ENCODE measurements at places on chromosomes 6 and 20. TPM values are rescaled to one million over a fixed set of nuclear protein-coding genes. Genes with fewer than 3 reads are reported as not detected.

The LY86 gene
- total RNA-seq: 1.9 TPM

The SLPI gene
- 1.3 TPM for total RNA-seq

The TREM2 gene
- total RNA-seq: 1.1 TPM

The CD93 gene
- total RNA-seq: 40.3 TPM

The PRPH2 gene
- total RNA-seq: 0.70 TPM

The CDSN gene
- not detected for total RNA-seq

The XRN2 gene
- 33.4 TPM for total RNA-seq

The SSTR4 gene
- total RNA-seq: not detected

The PI3 gene
- 0.62 TPM for total RNA-seq

The NCOA5 gene
- total RNA-seq: 12.3 TPM

The DEFB119 gene
- total RNA-seq: not detected

- no peak for DNase-seq
Observed at GRCh38 chr6:7673063-7673536, 52.8 kb upstream of the BMP6 start.

GRCh38 chr6:141878686-141879085, 254.0 kb upstream of the GJE1 start:
- no peak for DNase-seq

GRCh38 chr20:38685853-38686473, 38.3 kb upstream of the SLC32A1 start:
- no peak for DNase-seq

DNA sequence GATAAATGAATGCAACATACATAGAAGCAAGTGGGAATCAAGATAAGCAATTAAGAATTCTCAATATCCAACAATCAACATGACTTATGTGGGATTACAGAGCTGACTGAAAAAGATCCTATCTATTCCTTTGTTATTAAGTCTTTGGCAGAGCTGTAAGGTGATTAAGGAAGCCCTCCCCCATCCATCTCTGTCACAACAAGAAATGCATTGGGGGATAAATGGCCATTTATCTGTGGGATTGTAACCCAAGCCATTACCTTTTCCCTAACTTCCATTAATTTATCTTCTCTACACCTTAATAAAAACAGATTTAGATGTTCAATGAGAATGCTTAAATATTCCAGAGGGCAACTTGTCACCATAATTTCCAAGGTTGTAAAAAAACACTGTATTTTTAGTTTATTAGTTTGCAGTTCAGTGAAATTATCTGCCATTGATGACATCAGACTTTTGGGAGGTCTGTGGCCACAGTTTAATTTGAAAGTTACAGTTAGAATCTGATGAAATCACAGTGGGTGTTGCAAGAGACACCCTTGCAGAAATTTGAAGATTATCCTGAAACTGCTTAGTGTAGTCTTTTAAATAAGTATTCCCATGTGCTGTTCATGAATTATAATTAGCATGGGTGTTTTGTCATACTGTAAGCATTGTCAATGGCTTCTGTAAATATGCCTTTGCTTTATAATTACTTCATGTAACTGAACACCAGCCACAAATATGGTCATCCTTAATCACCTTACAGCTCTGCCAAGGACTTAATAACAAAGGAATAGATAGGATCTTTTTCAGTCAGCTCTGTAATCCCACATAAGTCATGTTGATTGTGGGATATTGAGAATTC, 49.4 kb upstream of the FYN start:
- no peak for DNase-seq

DNA sequence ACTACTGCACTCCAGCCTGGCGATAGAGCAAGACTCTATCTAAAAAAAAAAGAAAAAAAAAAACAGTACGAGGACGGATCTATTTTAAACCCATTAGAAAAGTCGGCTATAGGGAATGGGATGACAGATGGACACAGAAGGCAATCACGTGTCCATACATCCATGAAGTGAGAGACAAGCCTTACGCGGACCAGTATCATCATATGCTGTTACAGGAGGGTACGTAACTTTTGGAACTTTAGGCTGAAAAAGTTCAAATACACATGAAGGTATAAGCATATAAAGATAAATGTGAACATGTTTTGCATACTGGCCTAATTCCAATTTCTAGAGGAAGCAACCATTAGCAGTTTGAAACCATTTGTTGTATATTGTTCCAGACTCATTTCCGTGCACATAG, 109.8 kb upstream of the EXOC2 start:
- no peak for DNase-seq

DNA sequence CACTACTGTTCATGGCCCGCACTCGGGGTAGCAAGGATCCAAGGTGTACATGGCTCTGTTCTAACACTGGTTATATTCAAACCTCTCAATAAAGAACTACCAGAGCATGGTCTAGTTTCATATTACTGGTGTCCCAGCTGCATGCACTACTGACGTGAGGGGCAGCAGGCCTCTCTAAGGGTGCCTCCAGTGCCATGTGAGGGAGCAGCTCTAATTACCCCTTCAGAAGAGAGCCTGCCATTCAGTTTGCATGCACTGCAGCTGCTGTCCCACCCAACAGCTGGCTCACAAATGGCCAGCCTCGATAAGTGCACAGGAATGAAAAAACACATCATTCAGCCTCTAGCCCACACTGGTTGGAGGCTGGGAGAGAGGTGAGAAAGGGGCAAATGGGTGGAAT, 85.2 kb downstream of the SMLR1 start:
- no peak for DNase-seq

- no peak for DNase-seq
Observed at GRCh38 chr20:44502968-44503367, 18.9 kb downstream of the SERINC3 start.

GRCh38 chr6:159959976-159960384, 8.9 kb upstream of the IGF2R start:
- DNase-seq: no peak

DNA sequence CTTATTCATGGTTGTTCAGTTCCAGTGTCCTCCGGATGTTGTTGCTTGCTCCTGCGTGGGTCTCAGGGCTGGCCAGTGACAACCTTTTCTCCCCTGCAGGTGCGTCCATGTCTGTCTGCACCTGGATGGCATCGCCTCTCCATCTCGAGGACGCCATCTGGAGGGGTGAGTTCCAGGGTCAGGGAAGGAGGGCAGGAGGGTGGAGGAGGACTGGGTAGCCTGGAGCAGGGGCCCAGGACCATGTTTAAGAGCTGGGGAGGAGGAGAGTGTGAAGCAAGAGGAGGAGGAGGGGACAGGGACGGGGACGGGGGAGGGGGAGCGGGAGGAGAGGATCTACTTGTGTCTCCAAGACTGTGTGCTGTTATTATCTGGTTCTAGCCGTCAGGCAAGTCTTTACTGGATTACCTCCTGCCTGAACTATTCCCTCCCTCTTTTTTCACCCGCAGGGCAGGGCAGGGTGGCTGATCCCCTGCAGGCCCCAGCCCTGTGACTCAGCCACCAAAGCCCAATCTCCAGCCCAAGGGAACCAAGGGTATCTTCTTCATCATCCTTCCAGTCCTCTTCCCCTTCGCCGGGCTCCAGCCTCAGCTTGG, 32.2 kb upstream of the TULP1 start:
- DNase-seq: no peak

GRCh38 chr6:14673201-14673600, 555.6 kb downstream of the CD83 start:
- no peak for DNase-seq

DNA sequence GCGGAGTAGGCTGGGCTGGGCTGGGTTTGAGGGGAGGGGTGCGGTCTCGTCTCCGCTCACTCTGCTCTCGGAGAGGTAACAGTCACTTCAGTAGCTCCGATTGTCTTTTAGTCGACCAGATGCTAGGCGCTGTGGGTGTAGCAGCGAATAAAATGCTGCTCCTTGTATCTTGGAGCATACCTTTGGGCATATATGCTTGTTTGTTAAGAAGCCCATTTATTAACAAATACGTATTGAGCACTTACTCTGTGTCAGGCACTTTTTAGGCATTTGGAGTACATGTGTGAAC, 545 bp downstream of the ACTR5 start:
- no peak for DNase-seq

- no peak for DNase-seq
Observed at GRCh38 chr6:37783025-37783855, 36.3 kb upstream of the ZFAND3 start.

- no peak for DNase-seq
Observed at GRCh38 chr6:43779852-43780236, 9.8 kb downstream of the VEGFA start.

DNA sequence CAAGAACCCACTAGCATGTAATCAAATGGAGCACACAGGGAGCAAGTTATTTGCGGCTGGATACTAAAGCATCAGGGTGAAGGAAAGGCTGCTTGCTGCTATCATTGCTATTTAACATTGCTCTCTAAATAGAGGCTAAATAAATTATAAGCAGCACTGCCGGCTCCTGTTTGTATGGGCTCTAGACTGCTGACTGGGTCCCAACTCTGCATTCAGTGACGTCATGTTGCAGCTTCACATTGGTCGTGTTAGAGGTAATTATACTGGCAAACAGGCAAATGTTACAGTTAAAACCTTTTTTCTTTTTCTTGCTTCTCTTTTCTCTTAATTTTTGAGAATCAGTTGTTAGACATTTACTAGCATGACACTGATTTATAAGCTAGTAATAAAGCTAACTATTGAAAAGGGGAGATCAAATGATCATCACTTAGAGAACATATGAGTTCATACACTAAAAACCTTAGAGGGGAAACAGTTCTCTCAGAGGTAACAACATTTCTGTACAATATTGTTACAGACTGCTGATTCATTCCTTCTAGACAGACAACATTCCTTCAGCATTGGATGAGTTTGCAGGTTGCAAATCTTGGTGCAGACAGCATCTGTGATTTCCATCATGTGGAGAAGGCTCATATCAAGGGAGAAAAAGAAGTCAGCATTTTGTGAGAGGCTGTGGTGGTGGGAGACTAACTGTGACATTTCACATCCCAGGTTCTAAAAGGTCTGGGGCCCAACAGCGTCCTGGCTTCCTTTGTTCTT, 15.9 kb downstream of the RFPL4B start:
- no peak for DNase-seq

- DNase-seq: no peak
Observed at GRCh38 chr20:19096843-19097242, 115.6 kb upstream of the SLC24A3 start.

DNA sequence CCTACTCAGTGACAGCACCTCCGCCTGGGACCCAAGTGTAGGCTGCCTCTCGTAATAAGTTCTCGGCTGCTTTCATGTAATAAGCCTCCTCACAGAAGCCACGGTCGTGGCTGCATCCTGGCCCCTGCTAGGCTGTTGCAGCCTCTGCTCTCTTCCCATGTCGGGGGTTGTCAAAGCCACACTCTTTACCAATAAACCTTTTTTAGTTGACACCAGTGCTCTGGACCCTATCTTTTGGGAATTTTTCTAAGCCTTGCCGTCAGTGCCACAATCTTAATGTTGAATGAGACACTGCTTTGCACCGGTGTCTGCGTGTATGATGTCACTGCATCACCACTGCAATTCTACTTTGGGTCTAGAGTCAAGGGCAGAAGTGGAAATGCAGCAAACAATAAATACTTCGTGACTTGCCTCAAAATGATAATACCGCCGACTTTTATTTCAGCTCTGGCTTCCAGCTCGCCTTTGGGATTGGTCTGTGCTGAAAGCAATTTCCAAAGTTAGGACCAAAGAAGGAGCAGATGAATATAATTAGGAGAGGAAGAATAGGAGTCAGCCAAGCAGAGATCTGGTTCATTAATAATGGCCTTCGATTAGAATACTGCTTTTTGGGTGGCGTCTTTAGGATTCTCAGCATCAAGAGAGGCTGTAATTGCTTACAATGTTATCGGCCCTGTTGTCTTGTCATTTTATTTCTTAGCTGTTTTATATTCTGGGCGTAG, 57.6 kb upstream of the CCN6 start:
- DNase-seq: no peak

- no peak for DNase-seq
Observed at GRCh38 chr6:32664827-32665362, 1.6 kb downstream of the HLA-DQB1 start.

DNA sequence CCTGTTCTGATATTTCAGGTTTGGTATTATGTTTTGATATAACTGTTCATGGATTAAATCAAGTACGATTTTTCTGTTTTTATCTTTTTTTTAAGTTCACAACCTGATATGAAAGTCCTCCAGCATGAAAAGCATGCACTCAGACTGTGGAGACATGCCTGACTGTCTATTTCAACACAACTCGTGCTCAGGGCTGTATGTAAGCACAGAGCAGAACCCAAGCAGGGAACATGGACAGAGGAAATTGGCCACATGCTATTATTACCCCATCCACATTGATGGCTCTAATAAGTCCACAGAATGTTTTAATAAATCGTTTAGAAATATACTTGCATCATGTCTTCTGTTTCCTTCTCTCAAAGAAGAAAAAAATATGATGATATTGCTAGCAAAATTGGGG, 730.4 kb downstream of the C6orf118 start:
- DNase-seq: no peak

GRCh38 chr6:81985191-81985590, 232.7 kb upstream of the TENT5A start:
- no peak for DNase-seq

DNA sequence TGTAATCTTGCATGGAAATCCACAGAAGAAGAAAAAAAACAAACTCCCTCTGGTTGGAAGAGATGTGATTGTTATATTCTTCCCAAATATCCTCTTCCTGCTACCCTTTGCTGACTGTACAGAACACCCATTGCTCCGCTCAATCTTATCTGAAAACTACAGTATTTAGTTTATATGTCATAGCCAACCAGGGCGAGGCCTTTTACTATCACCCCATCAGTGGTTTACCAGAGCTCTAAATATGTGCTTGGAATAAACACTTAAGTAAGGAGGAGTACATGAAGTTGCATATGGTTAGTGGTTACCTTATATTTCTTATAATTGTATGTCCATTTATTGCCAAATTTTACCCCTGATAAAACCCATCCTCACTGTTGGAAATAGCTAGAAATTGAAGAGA, 12.2 kb downstream of the PRL start:
- DNase-seq: no peak

DNA sequence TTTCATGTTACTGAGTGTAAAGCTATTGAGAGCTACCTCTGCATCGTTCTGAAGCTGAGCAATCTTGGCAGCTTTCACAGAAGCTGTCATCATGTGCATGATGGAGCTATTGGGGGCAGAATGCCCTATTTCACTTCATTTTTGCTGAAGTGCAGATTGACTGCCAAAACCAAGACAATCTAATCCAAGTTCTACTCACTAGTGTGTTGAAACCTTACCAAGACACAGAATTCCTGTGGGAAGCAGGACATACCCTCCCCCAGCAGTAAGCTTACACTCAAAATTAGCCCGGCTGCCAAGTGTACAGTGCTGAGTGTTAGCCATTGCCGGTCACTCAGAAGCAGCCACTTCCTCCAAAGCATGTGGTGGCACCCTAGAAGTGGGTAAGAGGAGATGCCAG, 177.3 kb upstream of the TENT5A start:
- no peak for DNase-seq

- DNase-seq: no peak
Observed at GRCh38 chr20:40663991-40664880, 24.8 kb downstream of the MAFB start.

DNA sequence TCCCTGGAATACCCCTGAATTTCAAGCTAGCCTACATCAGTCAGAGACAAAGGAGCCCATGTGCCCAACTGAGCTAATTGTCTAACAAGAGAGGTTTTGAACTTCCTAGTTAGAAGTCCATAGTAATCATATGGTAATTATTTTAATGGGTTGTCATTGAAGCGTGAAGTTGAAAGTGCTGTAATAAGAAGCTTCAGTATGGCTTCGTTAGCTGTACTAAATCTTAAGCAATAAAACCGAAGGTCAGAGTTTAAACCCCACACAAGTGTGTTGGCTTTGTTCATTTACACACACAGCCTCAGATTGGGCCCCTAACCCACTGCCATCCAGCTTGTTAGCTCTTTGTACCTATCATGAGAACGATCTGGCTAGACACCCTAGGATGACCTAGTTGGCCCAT, 195.6 kb upstream of the RIN2 start:
- no peak for DNase-seq
